ENCODE measurements at places on chromosomes 11 and 22.

DNA sequence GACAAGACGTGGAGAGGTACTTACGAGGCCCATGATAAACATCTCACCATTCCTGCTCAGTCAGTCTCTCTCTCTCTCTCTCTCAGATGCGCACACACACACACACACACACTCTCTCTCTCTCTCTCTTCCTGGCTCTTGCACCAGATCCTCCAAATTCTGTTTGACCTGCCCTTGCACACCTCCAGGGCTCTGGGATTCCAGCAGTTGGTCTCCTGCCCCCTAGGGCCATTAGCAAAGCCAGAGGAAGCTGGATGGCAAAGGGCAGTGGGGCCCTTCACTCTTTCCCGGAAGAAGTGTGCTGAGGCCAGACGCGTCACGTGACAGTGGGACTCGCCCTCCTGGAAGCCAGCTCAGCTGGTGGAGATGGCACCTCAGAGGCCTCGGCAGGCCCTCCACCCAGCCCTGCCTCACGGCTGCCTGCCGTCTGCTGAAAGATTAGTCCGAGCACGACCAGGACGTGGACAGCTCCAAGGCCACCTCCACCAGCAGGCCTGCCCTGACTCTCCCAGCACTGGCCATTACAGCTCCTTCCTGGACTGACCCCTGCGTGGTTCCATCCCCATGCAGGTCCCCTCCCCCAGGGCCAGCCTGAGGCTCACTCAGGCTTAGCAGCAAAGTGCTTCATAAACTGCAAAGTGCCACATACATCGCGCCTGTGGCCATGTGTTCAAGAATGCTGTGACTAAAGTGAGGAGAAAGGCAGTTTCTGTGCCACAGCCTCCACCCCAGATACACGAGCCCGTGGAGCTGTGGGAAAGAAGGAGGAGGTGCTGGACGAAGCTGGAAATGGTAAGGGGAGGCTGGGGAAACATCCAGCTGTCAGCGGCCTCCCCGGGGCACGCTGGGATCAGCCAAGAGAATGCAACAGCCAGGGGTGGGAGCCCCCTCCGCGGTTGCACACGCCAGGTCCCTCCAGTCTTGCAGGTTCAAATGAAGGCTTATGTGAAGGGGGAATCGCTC, 3.7 kb downstream of the PDGFB start:
- DNase-seq: peak; percentile 45

- DNase-seq: peak; percentile 82
Measured at GRCh38 chr22:26671317-26672059, 14.1 kb downstream of the MIAT start.

DNA sequence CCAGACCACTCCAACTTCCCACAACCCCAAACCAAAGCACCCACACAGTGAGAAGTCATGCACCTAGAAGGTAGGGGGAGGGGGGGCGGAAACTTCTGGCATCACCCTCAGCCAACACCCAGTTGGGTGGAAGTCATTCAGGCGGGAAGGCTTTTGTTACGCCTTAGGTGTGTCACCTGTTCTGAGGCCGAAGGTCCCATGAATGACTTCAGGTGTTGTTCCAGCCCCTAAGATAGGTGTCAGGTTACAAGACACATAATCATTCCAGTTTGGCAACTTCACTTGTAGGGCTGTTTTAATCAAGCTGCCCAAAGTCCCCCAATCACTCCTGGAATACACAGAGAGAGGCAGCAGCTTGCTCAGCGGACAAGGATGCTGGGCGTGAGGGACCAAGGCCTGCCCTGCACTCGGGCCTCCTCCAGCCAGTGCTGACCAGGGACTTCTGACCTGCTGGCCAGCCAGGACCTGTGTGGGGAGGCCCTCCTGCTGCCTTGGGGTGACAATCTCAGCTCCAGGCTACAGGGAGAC, at the start of gene TMPRSS4:
TMPRSS4 (plus strand) TSS at position 325 of the 528 bp plus-strand sequence. CDS start 225 bp downstream, outside the sequence.
- DNase-seq: no peak

DNA sequence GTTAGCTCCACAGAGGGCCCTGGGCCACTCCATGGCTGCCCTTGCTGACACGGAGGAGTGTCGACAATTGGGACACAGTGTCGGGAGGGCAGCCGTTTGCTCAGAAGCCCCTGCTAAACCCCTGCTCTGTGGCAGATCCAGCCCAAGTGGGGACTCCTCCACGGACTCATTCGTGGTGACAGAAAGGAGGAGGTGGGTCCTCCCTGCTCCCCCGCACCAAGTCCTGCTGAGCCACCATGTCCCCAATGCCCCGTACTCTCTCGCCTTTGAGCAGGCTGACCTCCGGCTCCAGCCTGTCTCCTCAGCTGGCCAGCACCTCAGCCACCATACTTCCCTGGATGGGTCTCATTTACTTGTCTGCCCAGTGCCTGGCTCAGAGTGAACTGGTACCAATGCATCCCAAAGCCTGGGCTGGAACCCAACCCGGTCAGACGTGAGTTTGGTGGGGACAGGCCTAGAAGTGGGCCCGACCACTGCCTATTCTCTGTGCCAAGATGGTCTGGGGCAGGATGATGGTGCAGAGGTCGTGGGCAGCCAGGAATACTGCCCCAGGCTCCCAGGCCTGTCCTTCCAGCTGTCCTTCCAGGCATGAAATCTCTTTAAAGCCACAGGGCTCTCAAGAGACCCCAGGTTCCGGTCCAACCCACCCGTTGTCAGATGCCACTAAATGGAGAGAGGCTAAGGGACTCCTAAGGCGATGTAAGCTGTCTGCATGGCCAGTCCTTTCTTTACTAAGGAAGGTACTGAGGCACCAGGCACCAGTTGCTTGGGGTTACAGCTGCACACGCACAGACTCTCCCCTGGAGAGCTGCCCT, 4.3 kb downstream of the CBX6 start:
- DNase-seq: no peak

DNA sequence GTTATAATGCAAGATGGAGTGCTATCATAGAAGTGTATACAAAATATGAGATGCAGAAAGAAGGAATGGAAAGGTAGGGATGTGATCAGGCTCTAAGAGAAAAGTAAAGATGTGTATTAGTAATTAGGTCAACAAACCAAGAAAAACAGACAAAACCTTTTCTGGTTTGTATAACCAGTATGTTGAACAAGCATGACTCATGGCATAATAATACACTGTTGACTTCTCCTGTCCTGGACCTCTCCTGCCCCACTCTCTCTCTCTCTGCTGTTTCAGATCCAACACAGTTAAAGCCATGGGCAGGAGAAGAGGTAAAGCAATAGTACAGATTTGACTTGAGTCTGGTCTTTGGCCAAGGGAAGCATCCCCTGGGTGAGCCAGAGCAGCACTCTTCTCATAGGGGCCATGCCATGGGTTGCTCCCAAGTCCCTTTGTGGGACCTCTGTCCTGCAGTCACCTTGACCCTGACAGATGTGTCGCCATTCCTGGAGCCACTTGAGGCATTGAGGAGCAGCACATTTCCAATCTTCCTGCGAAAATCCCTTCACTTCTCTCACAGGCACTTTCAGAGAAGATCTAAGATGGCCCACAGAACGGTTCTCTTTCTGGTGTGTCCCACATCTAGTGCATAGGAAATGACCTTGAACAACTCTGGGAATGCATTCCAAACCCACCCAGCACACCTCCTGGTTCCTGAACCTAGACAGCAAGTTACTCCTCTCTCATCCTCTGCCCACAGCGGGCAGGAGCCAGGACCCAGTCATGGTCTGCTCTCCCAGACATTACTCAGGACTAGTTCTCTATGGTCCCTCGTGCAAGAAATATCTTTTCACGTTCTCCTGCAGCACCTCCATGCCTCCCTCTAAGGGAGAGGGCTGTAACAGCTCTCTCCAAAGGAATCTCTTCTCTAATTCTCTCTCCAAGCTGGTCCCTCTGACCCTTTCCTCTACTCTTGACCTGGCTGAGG, 58.2 kb upstream of the PRSS23 start:
- peak; percentile 20 for DNase-seq

- DNase-seq: no peak
Measured at GRCh38 chr11:85406841-85407240, 220.3 kb downstream of the DLG2 start.

DNA sequence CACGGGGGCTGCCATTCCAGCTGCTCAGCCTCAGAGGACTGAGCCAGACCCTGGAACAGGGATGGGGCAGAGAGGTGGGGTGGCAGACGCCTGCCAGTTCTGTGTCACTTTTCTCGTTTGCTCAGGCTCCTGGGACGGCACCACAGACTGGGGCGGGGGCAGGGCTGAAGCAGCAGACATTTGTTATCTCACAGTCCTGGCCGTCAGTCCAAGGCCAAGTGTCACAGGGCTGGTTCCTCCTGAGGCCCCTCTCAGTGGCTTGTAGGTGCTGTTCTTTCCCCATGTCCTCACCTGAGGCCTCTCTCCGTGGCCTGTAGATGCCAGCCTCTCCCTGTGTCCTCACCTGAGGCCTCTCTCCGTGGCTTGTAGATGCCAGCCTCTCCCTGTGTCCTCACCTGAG, 24.7 kb downstream of the TPCN2 start:
- DNase-seq: no peak

DNA sequence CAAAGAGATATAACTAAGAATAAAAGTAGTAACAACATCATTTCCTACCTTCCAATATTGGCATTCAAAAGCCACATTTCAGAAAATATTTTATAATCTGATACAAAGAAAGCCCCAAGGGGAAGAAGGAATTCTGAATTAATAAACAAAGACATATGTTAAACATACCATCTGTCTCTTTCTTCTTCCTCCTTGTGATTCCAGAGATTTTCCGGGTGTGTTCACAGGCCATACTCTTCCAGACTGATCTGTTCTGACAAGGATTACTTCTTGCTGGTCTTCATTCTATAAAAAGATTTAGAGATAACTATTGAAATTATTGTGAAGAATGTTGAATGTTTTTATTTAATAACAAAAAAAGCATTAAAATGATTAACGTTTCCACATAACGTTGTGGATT, 65.0 kb downstream of the CWF19L2 start:
- no peak for DNase-seq

Measured in activated CD4-positive, alpha-beta T cell treated with anti-CD3 and anti-CD28 coated beads, Interleukin-2, Interleukin-6, amounts not matched to agents 100 ng/mL and 50 ng/mL, durations not matched to agents 16 hours and 8 hours (primary cell).